ENCODE measurements at places on chromosomes 2 and 18.

DNA sequence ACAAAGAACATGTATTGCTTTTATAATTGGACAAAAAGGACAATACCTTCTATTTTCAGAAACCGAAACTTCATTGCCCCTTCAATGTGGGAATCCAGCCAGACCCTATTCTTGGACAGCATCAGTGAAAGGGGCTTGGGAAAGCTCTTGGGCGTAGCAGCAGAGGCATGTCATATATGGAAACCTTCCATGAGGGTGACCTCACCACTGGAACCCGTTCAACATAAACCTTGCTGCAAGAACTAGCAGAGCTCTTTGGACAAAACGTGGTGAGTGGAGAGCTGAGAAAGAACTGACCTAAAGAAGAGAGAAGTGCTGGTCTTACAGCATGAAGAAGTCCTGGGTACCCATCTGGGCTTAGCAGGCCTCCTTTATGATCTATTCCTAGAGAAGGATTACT, 22.7 kb upstream of the ACTG2 start:
- no peak for DNase-seq

- no peak for DNase-seq
Measured at GRCh38 chr2:158586491-158586890, 129.7 kb downstream of the PKP4 start.

GRCh38 chr2:13193900-13194299, 477.2 kb downstream of the TRIB2 start:
- DNase-seq = no peak

GRCh38 chr2:7691961-7692656, 774.9 kb downstream of the RNF144A start:
- no peak for DNase-seq

- DNase-seq = peak; percentile 23
Measured at GRCh38 chr2:96239091-96239490, 26.7 kb downstream of the TMEM127 start.

GRCh38 chr2:108923019-108923700, 65.9 kb downstream of the EDAR start:
- DNase-seq = no peak

Data from DMS79 (cell line).